ENCODE measurements at places on chromosomes 5 and 9. TPM values are rescaled to one million over a fixed set of nuclear protein-coding genes. Genes with fewer than 3 reads are reported as not detected.

Gene AQP7
- not detected for total RNA-seq

Gene MARCHF11
- total RNA-seq: not detected

Gene ADAM19
- 25.4 TPM for total RNA-seq

Gene DPH7
- total RNA-seq: 28.9 TPM

Gene CAMK4
- 0.32 TPM for total RNA-seq

Gene OBP2B
- not detected for total RNA-seq

Gene NMUR2
- total RNA-seq: not detected

Gene RANBP3L
- not detected for total RNA-seq

Gene BSPRY
- total RNA-seq: not detected

Gene TEK
- 45.0 TPM for total RNA-seq

Gene PCDHB12
- total RNA-seq: 0.16 TPM

Gene GMCL2
- not detected for total RNA-seq

Gene GFI1B
- total RNA-seq: not detected

Gene PALM2AKAP2
- total RNA-seq: 0.06 TPM

Gene MEIKIN
- total RNA-seq: not detected

Gene TMEM252
- total RNA-seq: not detected

Gene SMIM33
- not detected for total RNA-seq

Gene ARSI
- total RNA-seq: 0.16 TPM

Gene HEMGN
- not detected for total RNA-seq

Gene POLR1E
- total RNA-seq: 14.2 TPM

Gene GRM6
- total RNA-seq: not detected

Gene CNTLN
- 6.6 TPM for total RNA-seq

Gene ARL10
- 5.8 TPM for total RNA-seq

Gene IFNA1
- total RNA-seq: not detected

Gene ANKRD18B
- total RNA-seq: 0.49 TPM

Gene ASS1
- 42.4 TPM for total RNA-seq

Gene CORO2A
- total RNA-seq: 2.6 TPM

Gene PCA3
- total RNA-seq: under 0.01 TPM

Gene IL13
- total RNA-seq: not detected

Gene TMC1
- total RNA-seq: 1.3 TPM

Gene CDKN2B-AS1
- total RNA-seq: 1.9 TPM

Gene BNIP1
- 14.0 TPM for total RNA-seq

Gene IFNA21
- not detected for total RNA-seq

Gene ARRDC1
- total RNA-seq: 25.7 TPM

Gene RETREG1
- total RNA-seq: 0.16 TPM

Gene ADRA1B
- under 0.01 TPM for total RNA-seq

Gene CDC25C
- total RNA-seq: 3.7 TPM
